CD4-positive, alpha-beta memory T cell (primary cell): ENCODE measurements at places on chromosomes 13 and 19. TPM values are rescaled to one million over a fixed set of nuclear protein-coding genes. Genes with fewer than 3 reads are reported as not detected.

DNA sequence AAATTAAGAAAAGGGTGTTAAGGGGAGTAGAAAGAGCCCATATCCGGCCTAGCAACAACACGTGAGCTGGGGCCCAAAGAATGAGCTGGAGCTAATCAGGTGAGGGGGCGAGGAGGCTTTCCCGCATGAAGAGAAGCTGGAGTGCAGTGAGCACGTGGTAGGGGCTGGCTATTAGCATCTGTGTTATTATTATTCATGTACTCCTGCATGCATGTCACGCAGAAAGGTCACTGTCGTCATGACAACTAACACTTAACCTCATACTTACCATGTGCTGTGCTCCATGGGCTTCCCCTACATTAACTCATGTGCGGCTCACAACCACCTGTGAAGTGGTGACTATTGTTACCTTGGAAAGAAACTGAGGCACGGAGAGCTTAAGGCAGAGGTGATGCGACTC, 227.6 kb upstream of the UBL3 start:
- H3K27ac ChIP-seq = no peak overlapping the region
- no peaks in the 10 kb centered on the region for H3K27me3 ChIP-seq
- no peaks in the 10 kb centered on the region for H3K36me3 ChIP-seq

Gene GAPDHS
- total RNA-seq = not detected

Gene ZNF563
- total RNA-seq = 15.6 TPM

Gene CYTH2
- 89.0 TPM for total RNA-seq

Gene MED4
- 50.6 TPM for total RNA-seq

Gene NKPD1
- total RNA-seq = 1.2 TPM
